Left colon (tissue), 2 donors: ENCODE measurements at places on chromosomes 16 and 17. TPM values are rescaled to one million over a fixed set of nuclear protein-coding genes. Genes with fewer than 3 reads are reported as not detected.

DNA sequence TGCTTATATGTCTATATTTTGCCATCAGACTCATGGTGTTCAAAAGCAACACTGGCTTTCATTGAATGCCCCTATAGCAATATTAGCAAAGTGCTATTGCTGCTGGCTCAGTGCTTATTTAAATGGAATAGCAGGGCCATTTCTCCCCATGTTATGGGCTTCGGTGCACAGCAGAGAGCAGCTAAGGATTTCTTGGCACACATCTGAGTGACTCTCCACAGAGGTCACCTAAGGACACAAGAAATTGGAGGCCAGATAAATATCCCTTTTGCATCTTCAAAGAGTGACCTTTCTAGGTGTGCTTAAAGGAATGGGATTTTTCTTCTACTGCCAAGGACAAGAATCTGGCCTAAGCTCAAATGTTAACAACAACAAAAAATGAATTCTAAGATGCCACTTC is 751.8 kb downstream of the CDH11 start:
- no peak for DNase-seq

GRCh38 chr16:70152578-70153302 is 20.8 kb upstream of the CLEC18C start:
- peak; percentile 60 for DNase-seq

SLFN12L gene
- total RNA-seq = 1.3 TPM

DNA sequence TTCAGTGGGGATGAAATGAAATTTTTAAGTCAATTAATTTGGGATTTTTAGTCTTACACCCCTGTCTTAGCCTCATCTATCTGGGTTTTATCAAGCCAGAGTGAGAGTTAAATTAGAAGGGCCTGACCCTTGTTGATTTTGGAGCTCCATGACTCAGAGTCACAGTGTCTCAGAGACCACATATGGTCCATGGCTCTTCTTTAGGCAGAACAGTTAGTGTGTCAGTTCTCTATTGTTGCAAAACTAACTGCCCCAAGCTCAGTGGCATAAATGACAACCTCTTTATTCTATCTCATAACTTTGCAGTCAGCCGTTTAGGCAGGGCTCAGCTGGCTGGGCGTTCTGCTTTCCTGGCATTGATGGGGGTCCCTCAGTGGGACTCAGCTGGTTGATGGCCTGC is 44.7 kb downstream of the IRF8 start:
- DNase-seq = no peak

DNA sequence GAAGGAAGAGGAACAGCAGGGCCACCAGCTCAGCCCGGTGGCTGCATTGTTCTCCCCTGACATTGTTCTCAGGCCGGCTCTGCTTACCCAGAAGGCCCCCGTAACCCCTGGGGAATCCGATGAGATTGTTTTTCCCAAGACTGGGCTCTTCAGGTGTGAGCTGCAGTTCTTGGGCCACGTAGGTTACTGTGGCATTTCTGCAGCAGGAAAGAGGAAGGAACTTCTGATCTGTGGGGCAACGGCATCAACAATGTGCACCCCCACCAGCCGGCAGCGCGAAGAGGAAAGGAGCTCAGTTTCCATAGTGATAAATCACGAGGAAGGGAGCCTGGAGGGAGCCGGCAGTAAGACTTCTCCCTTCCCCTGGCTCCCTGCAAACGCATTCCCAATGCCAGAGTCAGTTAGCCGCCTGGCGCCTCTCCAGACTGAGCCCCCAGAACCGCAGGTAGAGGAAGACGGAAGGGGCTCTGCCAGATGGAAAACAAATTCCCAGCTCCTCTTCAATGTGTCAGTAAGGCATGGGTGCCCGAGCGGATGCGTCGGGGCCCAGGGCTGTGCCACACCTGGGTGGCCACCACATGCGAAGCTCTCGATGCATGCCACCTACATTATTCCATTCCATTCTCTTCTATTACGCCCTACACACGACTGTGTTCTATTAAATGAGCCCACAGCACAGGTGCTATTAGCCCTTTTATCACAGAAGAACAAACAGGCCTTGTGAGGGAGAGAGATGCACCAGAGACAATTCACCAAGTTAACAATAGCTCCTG is 21.5 kb upstream of the PECAM1 start:
- peak; percentile 46 for DNase-seq

- no peak for DNase-seq
These were observed 81.8 kb upstream of the CCL2 start for GRCh38 chr17:34173241-34173640.

- DNase-seq = peak; percentile 86
These were observed 853 bp upstream of the PDK2 start for GRCh38 chr17:50094243-50094752.

TRIM72 gene
- not detected for total RNA-seq

GRCh38 chr16:4790871-4791270 is 2.7 kb upstream of the SEPTIN12 start:
- no peak for DNase-seq

SLC13A5 gene
- total RNA-seq = not detected

- no peak for DNase-seq
These were observed 191.8 kb downstream of the PARN start for GRCh38 chr16:14438256-14438655.

DNA sequence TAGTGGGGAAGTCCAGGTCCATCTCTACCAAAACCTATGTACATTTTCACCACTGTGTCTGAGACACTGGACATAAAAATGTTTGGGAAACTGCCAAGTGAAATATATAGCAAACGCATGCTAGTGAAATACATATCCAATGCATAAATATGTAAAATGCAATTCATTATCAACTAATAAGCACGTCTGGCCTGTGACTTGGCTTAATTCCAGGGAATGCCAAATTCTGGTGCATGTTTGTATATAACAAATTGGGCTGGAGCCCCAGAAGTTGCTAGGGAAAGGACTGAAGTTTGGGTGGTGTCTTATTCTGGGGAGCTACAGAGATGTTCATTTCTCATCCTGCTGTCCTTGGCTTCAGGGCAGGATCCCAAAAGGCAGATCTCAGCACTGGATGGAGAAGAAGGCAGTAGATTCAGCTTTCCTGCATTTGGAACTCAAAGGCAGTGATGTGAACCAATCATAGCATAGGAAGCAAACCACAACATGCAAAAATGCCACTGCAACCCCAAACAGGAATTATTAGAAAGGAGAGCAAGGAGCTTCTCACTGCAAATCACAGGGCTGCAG is 184.3 kb downstream of the HS3ST3A1 start:
- DNase-seq = no peak

KLHL10 gene
- not detected for total RNA-seq

GRCh38 chr17:47895347-47895855 is 635 bp upstream of the SP2 start:
- DNase-seq = peak; percentile 62

GRCh38 chr16:49348408-49349176 is 25.0 kb upstream of the C16orf78 start:
- DNase-seq = no peak

RILP gene
- 48.3 TPM for total RNA-seq

NEUROD2 gene
- not detected for total RNA-seq

GRCh38 chr16:67892899-67893742 is at the start of gene PSKH1:
Gene PSKH1 (plus strand): TSS chr16:67893254. CDS start chr16:67908750, 15,496 bp downstream.
- DNase-seq = peak; percentile 96

GRCh38 chr16:69566240-69566980 is 644 bp downstream of the NFAT5 start:
- peak; percentile 55 for DNase-seq

DNA sequence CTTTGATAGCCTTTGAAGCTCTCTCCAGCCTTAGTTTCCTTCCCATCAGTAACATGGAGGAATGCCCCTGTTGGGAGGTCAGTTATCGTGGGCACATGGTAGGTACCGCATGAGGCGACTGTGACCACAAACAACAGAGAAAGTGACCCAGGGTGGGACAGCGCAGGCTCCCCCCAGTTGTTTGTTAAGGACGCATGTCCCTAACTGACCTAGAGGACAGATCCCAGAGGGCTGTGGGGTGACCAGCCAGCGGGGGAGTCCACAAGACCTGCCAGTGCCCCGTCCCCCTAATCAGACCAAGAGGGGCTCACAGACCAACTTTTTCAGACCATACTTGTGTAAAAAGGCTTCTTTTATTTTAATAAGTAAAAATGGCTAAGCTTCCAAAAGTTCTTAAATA is 22.3 kb downstream of the KATNB1 start:
- no peak for DNase-seq

GRCh38 chr16:54342966-54343365 is 56.4 kb upstream of the IRX3 start:
- DNase-seq = no peak

DNA sequence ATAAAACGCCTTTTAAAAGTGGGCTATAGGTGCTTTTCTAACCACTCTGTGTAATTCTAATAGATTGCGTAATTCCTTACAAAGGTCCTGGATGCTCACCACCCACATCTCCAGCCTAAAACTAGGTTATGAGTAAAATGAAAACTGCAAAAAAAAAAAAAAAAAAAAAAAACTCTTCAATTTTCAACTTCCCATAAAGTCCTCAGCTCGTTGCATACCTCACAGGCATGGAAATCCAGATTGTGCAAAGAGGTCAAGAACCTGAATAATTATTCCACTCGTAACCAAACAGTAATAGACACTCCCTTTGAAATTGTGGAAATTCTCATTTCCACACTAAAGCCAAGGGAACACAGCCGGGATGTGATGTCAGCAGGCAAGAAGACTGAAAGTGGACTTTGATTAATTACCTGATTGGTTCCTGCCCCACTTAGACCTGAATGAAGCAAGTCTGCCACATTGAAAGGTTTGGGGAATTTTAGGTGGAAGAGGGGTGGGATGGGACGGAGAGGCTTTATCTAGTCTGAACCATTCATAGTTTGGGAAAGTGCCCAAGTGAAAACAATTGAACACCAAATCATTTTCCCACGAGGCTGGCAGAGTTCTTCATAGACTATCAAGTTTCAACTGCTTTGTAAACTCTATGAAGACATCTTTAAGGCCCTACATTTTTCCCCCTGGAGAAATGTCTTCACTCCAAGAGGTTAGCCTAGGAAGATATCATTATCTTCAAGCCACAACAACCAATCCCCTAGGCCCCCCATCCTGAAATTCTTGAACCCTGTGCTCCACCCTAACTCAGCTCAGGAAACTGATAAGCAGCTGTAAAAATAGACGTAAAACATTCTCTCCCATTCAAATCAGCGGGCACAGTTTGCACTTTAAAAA is 49.1 kb upstream of the TANC2 start:
- DNase-seq = no peak

- DNase-seq = no peak
These were observed 414.3 kb downstream of the MAF start for GRCh38 chr16:79186196-79186595.

SAMD14 gene
- 0.92 TPM for total RNA-seq

- DNase-seq = no peak
These were observed 66.1 kb downstream of the SMG6 start for GRCh38 chr17:2237521-2237921.

DNA sequence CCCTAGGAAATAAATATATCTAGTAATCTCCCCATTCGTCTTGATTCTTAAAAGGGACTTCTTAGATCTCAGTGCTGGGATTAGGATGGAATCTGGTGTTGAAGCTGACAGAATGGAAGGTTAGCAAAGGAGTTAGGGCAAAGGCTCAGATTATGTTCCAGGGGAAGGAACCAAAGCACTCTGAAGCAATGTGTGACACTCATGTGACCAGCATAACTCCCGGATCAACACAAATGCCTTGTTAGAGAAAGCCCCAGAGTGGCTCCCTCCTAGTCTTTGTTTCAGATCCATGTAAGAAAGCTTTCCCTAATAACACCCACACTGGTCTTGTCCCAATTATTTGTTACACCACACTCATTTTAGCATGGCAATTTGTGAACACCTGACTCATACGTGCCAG is 62.6 kb upstream of the ERN1 start:
- no peak for DNase-seq

ACE gene
- 27.7 TPM for total RNA-seq

GRCh38 chr16:543301-544164 is 16.0 kb downstream of the CAPN15 start:
- DNase-seq = no peak

DNA sequence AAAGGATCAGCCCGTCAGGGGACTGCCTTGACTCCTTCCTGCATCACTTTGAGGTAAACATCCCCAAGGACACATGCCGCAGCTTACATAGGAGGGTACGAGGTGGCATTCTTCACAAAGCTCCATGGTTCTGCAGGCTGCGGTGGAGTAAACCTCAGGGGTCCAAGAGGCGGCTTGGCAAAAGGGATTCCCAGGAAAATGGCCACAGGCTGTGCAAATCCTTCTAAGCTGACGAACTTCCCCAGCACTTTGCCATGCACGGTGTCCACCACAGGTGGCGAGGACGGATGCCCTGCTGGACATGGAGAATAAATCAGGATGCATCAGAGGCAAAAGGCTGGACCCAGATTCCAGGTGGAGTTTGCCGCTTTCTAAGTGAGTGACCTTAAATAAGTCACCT is 4.2 kb downstream of the CES1 start:
- DNase-seq = no peak
